ENCODE measurements at places on chromosomes 7 and 10.

GRCh38 chr10:1141701-1142100 lies 85.5 kb downstream of the WDR37 start:
- no peak for DNase-seq

DNA sequence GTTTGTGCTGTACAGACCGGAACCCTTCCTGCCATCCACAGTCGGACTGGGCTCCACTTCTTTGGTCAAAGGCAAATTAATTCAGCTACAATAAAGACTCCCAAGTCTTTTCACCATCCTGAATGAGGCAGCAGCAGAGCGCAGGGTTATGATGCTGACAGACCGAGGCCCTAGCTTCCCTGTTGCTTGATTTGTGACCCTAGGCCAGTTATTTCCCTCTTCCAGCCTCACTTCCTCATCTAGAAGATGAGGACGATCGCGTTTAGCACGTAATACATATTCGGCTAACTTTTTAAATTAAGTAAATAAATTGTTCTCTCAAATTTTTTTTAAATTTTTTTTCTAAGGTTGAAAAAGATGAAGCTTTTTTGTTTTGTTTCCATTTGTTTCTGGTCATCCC lies 18.1 kb downstream of the ADRB1 start:
- no peak for DNase-seq

- no peak for DNase-seq
Observed at GRCh38 chr7:5012985-5013384, 32.7 kb upstream of the RBAK start.

- no peak for DNase-seq
Observed at GRCh38 chr7:92266415-92267241, 20.9 kb downstream of the ANKIB1 start.

GRCh38 chr7:29565224-29565630 lies 1.6 kb downstream of the PRR15 start:
- DNase-seq: no peak
